Thymus (tissue), 14 donors: ENCODE measurements at places on chromosomes 16 and 17. TPM values are rescaled to one million over a fixed set of nuclear protein-coding genes. Genes with fewer than 3 reads are reported as not detected.

Gene USP43
- total RNA-seq = 0.57 TPM

GRCh38 chr17:63082952-63083351, 116.9 kb downstream of the TANC2 start:
- DNase-seq = no peak

Gene SLC12A3
- total RNA-seq = 0.52 TPM

- DNase-seq = no peak
These were observed 79.8 kb downstream of the CMIP start for GRCh38 chr16:81524382-81524781.

DNA sequence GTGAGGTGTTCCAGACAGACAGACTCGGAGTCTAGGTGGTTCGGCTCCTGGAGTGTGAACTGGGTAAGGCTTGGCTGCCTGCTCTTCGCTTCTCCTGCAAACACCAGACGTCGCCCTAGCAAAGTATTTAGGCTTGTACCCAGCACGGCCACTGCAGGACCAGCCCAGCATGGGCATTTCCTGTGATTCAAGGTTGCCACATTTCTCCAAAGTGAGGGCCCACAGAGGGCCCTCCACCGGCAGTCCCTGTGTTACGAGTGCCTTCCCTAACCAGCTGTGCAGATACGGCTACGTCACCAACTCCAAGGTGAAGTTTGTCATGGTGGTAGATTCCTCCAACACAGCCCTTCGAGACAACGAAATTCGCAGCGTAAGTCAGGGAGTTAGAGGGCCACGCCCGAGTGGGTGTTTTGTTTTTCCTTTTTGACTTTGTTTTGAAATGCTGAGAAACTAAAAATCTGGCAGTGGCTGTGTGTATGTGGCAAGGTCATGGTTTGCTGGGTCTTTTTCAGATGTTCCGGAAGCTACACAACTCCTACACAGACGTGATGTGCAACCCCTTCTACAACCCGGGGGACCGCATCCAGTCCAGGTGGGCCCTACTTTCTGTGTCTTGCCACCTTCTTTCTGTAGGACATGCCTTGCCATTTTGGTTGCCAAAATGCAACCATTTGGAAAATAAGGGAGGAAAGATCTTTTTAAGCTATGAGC, 2.6 kb downstream of the TRAPPC2L start:
- no peak for DNase-seq

- no peak for DNase-seq
These were observed 44.7 kb downstream of the SKAP1 start for GRCh38 chr17:48385319-48385718.

- DNase-seq = no peak
These were observed 2.3 kb downstream of the TP53 start for GRCh38 chr17:7684851-7685532.

DNA sequence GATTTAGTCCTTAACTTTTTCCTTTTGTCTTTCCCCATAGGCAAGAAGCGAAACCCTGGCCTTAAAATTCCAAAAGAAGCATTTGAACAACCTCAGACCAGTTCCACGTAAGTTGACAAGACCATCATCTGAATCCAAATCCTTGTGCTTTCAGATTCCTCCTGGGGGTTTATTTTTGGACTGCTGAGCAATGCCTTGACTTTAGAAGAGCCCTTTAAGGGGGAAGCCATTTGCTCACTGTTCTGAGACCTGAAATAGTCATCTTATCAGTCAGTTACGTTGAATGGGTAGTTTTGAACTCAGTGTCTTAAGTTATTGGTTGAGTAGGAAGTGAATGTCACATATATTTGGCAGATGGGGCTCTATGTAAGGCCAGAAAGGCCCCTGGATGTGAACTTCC, 91.2 kb downstream of the MAP2K6 start:
- no peak for DNase-seq

Gene NOS2
- 0.33 TPM for total RNA-seq

GRCh38 chr16:67936880-67937605, 393 bp upstream of the PSMB10 start:
- peak; percentile 65 for DNase-seq

DNA sequence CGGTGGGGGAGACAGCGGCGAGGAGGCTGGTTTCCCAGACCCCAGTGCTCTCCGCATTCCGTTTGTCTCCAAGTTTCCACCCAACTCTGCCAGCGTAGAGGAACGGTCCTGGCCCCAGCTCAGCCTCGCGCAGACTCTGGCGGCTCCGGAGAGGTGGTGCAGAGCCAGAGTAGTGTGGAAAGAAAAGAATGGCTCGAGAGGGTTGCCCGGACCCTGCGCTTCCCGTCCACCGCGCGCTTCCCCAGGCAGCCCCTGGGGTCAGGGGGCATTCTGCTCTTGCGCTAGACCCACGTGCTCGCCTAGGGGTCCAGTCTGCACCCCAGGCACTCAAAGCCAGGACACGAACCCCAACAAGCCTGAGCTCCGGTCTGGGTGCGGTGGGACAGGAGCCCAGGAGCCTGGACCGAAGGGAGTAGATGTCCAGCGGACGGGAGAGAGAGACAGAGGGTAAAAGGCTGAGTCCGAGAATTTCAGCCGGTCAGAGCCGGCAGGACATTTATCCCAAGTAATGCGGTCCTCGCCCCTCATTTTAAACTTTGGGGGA, 3.8 kb downstream of the PMP22 start:
- DNase-seq = no peak

Gene KSR1
- 12.5 TPM for total RNA-seq

DNA sequence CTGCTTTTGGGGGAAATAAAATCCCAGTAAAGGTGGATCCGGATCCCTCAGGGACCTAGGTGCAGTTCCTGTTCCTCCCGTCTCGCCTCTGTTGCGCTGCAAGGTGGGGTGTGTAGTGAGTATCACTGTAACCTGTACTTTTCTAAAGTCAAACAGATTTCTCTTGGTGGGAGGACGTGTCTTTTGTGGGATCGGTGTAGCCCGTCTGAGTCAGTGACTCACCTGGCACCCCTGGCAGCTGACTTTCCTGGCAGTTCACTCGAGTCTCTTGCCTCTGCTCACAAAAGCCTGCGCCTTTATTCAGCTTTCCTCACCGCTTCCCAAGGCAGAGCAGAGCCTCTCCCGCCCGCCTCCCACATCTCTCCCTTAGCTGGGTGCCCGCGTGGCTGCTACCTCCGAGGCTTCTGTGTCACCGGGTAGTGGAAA, 85.7 kb downstream of the CMIP start:
- no peak for DNase-seq

DNA sequence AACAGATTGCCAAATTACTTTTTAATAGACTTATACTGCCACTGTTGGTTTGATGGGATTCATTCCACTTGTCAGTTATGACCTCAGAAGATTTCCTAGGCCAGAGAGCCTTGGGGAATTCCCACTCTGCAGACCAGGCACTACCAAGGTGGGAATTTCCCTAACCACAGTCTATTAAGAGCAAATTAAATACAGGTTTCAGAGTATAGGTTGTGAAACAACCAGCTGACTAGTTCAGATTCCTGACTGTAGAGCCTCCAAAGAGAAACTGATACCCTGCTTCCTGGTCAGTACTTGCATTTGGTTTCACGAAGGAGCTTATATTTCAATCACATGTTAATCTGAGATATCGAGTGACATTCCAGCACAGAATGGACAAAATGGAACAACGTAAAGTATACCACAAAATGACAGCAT, 186.5 kb downstream of the STX8 start:
- DNase-seq = no peak

DNA sequence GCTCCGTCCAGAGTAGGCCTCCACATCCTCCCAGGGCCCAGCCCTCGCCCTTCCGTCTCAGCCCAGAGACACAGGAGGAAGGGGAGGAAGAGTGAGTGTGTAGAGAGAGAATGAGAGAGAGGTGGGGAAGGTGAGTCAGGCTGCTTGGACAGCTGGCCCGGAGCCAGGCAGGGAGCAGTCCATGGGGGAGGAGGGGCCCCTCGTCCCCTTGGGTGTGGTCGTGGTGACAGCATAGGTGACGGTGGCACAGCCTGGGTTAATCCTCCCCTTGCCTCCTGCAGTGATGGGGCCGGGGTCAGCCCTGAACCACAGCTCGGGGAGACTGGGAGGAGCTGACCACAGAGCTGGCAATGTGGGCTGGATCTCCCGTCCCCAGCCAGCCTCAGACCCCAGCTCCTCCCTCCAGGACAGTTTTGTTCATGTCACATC, 36.5 kb downstream of the FA2H start:
- no peak for DNase-seq

Gene KRTAP4-6
- not detected for total RNA-seq

DNA sequence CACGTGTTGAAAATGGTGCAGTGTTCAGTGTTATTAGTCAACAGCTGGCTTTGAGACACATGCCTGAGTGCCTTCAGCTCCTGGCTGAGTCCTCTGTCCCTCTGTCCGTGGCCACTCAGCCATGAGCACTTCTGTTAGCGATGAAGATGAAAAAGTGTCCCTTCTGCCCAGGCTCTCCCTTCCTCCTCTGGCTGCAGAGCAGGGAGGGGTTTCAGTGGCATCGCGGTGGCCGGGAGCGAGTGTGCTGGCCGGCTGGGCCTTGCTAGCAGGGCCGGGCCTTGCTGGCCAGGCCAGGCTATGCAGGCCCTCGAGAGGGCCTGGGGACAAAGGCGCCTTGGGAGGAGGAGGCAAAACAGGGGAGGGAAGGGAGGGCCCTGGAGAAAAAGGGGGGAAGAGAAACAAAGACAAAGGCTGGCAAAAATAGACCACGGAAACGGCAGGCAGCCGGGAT, 47.7 kb downstream of the CMIP start:
- DNase-seq = no peak

DNA sequence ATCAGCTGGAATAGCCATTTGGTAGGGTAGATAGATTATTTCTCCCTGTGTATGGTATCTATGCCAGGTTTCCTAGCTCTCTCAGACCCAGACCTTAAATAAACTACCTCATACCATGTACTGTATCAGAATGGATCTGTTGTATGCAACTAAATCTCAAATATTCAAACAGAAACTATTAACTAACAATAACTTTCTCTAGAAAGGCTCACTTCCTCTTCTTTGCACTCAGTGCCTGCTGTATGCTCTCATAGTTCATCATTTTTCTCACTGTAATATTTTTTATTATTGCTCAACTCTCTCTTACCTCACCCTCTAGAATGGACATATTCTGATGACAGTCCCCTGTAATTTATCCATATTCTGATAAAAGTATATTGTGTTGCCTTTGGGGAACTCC, 182.4 kb downstream of the TOX3 start:
- no peak for DNase-seq

Gene SGCA
- 1.7 TPM for total RNA-seq

DNA sequence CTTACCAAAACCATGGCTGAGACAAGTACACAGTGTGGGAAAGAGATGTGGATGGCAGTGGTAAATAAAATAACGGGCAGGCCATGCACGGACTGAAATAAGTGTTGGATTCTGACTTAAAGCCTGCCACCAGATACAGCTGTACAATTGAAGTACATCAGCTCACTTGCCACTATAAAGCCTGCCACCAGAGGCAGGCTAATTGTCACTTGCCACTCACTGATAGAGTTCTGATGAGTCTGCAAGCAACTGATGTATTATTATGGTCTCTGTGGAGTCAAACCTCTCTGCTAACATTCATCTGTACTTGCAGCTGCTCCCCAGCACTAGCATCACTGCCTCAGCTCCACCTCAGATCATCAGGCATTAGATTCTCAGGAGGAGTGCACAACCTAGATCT, 93.0 kb downstream of the CYTH1 start:
- no peak for DNase-seq

Gene GPR179
- total RNA-seq = 0.05 TPM

DNA sequence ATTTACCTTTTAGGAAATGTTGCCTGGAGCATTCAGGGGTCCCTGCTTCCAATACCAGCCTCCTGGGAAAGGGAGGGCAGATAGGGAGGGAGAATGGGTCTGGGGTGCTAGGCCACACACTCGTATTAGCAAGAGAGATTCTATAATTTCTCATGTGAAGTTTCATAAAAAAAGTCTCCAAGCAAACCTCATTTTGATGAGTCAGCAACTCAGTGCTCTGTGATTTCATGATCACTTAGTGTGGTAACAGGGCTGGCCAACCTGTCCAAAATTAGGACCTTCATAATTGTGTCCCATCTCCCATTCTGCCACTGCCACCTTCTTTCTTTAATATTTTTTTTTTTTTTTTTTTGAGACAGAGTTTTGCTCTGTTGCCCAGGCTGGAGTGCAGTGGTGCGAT, 41.4 kb downstream of the IGF2BP1 start:
- no peak for DNase-seq

Gene TOX3
- total RNA-seq = 0.90 TPM

GRCh38 chr16:66376577-66377305, 10.2 kb downstream of the CDH5 start:
- no peak for DNase-seq

Gene KCNG4
- total RNA-seq = not detected

Gene CCT6B
- 1.3 TPM for total RNA-seq

GRCh38 chr16:56876048-56876447, 11.0 kb downstream of the SLC12A3 start:
- DNase-seq = no peak

GRCh38 chr17:80918731-80919130, 72.9 kb upstream of the CHMP6 start:
- DNase-seq = no peak

- DNase-seq = no peak
These were observed 8.5 kb downstream of the NAGPA start for GRCh38 chr16:5025171-5025632.

Gene ACAP1
- total RNA-seq = 167 TPM

GRCh38 chr16:12708266-12708665, 95.4 kb downstream of the CPPED1 start:
- no peak for DNase-seq

GRCh38 chr17:50027881-50028735, 27.8 kb upstream of the ITGA3 start:
- DNase-seq = no peak

GRCh38 chr17:81817758-81818147, 13.8 kb downstream of the GCGR start:
- DNase-seq = no peak

DNA sequence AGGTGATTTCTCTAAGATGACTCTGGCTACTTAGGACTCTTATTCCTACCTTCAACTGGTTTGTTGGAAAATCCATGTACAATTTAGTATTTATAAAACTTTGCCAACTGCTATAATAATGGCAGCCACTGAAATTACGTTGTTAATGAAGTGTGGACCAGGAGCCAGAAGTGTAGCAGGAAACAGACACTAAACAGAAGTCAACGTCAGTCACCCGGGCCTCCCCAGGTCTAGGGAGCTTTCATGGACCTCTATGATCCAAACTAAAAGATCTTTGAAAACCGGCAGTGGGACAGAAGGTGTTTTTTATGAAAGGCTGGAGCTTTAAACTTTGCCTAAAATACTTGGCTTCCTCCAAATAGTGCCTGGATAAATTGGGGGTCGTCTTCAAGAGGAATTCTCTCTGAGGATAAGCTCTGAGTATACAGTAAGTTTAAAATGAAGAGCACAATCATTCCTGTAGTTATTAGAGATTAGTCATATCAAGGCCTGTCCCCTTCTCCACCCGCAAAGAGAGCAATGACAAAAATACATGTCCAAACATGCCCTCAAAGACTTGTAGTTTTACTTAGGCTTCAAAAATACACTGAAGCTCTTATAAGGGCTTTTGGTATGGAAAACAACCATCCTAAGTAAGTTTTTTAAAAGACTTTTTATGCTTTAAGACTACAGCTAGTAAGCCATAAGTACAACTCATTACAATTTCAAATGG, 34.6 kb downstream of the DCUN1D3 start:
- DNase-seq = no peak

Gene HOXB5
- not detected for total RNA-seq

Gene WNT9B
- total RNA-seq = 0.05 TPM

Gene NOG
- total RNA-seq = 1.3 TPM

Gene FTSJ3
- total RNA-seq = 32.9 TPM

Gene PITPNM3
- 0.33 TPM for total RNA-seq
